Activated CD8-positive, alpha-beta memory T cell treated with anti-CD3 and anti-CD28 coated beads, Interleukin-2, amount 50 U/mL, for 48 hours (primary cell): ENCODE measurements at places on chromosomes 12 and 14.

DNA sequence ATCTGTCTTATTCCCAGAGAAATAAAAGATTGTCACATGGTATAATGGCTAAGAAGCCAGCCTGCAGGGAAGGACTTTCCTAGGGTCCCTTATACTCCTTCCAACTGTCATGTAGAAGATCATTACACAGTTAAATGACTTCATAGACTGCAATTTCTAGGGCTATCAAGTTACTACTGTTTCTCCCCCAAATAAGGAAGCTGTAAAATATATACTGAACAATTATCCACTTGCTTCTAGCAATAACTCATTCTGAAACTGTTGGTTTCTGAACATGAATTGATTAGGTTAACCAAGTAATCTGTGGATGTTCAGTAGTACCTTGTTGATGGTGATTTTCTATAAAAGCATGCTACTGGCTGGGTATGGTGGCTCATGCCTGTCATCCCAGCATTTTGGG lies 44.6 kb downstream of the A2ML1 start:
- no peak for DNase-seq

GRCh38 chr14:71130491-71131179 lies 223.4 kb downstream of the PCNX1 start:
- no peak for DNase-seq

DNA sequence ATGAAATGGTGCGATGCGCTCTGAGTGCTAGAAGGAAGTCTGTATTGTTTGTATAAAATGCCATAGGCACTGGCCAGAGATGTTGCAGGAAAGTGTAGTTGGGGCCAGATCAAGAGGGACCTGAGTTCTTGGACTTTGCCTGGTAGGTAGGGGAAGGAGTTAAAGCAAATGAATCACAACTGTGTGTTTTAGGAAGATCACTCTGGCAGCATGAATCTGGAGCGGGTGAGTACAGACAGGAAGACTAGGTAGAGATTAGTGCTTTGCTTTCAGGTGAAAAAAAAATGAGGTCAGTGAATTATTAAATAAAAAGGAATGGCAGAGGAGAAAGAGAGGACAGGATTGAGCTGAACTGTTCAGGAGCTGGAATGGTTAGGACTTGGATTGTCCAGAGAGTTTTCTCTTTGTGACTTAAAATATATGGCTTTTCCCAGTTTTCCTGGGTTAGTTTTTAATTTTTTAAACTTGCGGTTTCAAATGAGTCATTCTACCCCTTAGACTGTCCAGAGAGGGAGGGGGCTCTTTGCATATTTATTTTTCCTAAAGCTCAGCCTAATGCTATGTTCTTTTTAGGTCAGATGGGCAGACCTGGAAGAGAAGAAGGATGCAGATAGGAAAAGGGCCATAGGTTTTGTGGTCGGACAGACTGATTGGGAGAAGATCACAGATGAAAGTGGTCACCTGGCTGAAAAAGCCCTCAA lies 41.1 kb downstream of the PROX2 start:
- DNase-seq, result no peak

GRCh38 chr14:92726933-92727262 lies 21.5 kb downstream of the LGMN start:
- no peak for DNase-seq

DNA sequence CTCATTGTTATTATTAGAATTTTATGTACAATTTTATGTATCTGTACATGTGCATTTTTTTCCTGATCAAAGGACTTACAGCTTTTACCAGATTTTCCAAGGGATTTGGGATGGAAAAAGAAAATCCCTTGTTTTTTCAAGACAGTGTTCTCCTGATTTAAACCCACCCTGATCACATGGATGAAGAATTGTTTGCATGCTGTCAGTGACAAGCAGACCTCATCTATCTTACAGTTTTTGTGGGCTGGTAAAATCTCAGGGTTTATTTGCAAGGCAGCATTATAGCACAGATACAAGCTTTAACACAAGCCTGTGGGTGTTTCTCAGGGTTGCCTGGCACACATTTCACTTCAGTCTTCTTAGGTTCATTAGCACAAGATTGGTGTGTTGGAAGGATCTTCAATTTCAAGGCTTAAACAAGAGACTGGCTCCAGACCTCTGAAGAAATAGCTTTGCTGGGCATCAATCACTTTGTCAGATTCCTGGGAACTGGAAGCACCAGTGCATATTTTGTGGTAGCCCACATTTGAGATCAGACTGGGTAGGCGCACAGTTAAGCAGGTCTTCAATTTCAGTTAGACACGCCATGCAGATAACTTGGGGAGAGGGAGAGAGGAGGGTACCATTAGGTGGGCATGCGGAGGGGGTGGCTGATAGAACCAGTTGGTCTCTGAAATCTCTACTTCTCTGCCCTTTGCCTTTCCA lies 118.0 kb downstream of the TBX5 start:
- no peak for DNase-seq

DNA sequence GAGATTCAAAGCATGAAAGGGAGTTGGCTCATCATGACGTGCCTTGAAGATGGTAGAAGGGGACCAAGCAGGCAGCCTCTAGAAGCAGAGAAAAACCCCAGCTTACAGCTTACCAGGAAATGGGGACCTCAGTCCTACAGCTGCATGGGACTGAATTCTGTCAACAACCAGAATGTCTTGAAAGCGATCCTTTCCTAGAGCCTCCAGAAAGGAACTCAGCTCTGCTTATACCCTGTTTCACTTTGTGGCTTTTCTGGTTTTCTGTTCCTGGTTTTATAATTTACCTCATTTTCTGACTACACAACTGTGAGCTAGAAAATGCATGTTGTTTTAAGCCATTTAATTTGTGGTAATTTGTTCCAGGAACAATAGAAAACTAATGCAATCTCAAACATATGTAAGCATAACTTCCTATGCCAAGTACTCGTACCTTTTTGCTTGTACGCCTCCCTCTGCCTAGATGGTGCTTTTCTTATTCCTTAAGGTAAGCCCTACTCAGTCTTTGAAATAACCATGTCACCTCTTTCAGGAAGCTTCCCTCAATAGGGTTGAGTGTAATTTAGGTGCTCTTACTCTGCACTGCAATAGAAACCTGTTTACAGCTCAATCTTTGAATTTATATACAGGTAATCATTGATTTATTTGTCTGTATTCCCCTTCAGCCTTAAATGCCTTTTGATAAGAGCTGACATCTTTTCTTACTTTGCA lies 348.8 kb downstream of the TMEM117 start:
- DNase-seq, result no peak
